Thymus (tissue), 14 donors: ENCODE measurements at places on chromosomes 1 and 21. TPM values are rescaled to one million over a fixed set of nuclear protein-coding genes. Genes with fewer than 3 reads are reported as not detected.

- DNase-seq = no peak
Observed at GRCh38 chr1:226498640-226499008, 49.9 kb upstream of the STUM start.

GRCh38 chr1:15618077-15618654 lies 908 bp downstream of the DDI2 start:
- peak; percentile 20 for DNase-seq

- DNase-seq = no peak
Observed at GRCh38 chr21:37074546-37074945, 1.5 kb downstream of the TTC3 start.

DNA sequence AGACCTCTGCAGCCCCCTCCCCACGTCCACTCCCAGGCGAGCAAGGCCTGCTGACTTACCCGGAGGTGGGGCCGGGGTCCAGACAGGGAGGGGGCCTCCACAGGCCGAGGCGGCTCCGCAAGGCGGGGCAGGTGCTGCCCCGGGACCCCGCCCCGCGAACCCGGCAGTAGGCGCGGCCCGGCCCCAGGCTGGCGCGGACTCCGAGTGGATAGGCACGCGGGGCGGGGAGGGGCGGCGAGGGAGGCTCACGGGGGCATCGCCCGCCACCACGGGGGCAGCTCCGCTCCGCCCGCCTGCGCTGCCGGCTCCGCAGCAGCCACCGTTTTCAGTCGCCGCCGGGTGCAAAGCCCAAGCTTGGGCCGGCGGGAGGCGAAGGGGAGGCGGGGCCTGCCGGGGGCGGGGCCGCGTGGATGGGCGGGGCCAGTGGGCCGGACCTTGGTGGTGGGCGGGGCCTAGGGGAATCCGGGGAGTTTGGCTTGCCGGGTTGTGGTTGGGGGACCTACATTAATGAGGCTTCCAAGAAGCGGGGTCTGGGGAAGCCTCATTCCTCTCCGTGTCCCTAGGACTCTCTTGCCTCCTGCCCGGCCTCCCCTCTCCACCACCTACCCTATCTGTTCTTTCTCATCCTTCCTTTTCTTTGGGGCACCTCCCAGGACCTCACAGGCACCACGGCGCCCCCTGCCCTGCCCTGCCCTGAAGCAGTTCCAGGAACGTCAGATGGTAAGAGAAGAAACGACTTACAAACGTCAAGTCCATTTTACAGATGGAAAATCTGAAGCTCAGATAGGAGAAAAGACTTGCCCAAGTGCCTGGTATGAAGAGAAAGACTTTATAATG lies at the start of gene RIMS3:
Gene RIMS3 (minus strand): TSS at position 348 of the 837 bp plus-strand sequence. CDS start 23,757 bp downstream, outside the sequence.
- peak; percentile 80 for DNase-seq

DNA sequence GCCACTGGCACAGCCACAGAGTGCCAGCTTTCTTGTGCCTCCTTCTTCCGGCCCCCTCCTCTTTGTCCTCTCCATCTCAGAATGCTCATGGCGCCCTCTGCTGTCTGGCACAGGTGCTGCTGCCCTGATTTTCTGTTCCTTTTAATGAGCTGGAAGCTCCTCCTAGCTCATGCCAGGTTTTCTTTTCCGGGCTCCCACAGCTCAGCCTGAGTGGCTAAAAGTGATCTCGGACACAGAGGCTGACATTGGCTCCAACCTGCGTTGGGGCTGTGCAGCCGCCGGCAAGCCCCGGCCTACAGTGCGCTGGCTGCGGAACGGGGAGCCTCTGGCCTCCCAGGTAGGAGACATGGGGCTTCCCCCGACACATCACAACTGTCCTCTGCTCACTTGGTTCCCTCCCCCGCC lies 18.7 kb downstream of the CNTN2 start:
- peak; percentile 72 for DNase-seq

GRCh38 chr21:45333583-45334121 lies 46.0 kb upstream of the POFUT2 start:
- DNase-seq = no peak

DNA sequence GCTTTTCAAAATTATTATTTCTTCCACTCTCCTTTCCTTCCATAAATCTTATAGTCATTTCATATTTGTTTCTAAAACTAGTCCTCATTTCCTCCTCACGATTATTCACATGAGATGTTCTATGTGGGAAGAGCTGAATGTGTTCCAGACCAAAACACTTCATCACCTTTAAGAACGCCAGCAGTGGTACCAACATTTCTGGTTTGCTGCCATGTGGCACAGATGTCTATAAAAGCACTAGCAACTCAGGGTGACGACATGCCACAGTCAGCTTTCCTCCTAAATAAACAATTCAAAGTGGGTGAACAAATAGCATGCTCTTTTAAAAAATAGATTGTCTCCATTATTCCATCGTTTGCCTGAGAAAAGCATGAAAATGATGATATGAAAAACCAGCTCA lies 1217.8 kb upstream of the ADGRL2 start:
- no peak for DNase-seq

DNA sequence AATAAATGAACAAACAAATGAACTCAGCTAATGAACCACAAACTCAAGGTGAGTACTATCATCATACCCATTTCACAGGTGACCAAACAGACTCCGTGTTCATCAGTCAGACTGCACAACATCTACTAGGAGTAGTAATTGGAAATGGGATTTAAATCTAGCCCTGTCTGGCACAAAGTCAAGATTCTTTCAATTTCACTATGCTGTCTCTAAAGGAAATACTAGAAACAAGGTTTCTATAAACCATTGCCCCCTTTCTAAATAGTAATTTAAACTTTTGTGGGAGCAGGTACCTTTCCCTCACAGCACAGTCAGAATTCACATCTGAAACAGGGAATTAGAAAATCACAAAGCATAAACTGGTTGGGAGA lies 160.3 kb downstream of the TGFBR3 start:
- DNase-seq = no peak

DNA sequence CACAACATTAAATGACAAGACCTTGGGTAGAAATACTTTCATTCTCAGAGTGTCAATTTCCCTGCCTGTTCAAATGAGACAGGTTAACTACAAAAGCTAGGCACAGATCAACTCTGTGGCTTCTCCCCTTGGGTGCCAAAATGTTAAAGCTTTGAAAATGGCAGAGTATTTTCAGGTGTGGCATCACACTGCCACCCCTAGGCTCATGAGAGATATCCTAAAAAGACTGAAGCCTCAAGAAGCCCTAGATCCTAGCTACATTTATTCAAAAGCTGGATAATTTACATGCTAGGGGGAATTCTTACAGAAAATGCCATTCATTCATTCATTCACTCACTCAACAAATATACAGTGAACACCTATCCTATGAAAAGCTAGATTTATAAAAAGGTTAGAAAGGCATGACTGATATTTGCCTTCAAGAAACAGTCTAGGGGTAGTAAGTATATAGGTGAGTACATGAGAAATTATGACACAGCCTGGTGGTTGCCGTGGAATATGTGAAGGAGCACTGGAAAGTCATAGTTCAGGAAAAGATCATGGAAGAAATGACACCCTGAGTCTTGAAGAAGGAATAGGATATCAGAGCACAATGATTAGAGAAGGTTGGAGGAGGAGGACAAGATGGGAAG lies 15.9 kb upstream of the RAB4A start:
- peak; percentile 83 for DNase-seq

DNA sequence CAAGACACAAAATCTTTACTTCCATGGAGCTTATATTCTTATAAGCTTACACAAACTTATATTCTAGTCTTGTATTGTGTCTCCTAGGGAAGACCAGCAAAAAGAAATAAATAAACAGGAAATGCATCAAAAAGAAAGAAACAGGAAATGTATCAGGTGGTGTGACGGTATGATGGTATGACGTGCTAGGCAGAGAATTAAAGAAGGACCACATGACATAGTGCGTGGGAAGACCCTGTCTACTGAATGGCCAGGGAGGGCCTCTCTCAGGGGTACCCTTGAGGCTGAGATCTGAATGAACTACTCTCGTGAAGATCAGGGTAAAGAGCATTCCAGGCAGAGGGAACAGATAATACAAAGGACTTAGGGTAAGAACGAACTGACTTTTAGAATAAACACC lies 15.6 kb upstream of the WDR26 start:
- no peak for DNase-seq

GRCh38 chr1:109477821-109478220 lies 5.9 kb upstream of the ATXN7L2 start:
- no peak for DNase-seq

DNA sequence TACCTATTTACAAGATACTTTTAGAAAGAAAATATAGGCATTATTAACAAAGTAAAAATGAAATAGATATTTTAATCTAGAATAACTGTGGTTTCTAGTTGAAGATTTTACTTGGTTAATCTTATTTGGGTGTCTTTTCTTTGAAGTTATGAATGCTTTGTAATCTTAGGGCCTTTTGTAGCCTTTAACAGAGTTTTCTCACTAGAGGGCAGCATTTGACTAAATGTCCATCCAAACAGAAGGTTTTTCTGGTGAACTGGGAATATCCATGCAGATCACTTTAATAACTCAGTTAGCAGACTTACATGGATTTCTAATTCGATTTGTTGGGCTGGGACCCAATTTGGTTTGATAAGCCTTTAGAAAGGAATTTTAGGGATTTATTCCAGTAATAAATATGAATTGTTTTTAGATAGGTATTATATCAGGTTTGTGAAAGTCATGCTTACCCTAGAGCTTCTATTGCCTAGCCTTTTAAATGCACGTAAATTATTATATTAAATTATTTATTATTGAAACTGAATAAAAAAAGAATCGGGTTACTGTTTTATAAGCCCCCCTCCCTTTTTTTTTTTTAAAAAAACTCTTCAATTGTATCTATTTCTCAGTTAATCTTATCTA lies 119.7 kb downstream of the ZNF326 start:
- peak; percentile 15 for DNase-seq

- DNase-seq = no peak
Observed at GRCh38 chr1:61490924-61491323, 234.0 kb downstream of the TM2D1 start.

DNA sequence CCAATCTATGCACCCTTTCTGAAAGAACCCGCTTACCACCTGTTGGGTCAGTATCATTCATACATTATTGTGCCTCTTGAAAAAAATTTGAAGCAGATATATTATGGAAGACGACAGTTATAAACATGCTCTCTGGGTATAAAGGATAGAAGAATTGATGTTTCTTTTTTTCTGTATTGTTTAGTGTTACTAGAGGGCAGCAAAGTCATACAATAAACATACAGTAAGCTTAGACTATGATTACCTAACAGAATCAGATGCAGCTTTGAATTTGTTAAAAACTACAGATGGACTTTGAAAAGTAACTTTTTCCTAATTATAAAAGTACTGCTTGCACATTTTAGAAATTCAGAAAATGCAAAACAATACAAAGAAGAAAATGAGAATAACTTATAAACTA lies 11.1 kb upstream of the PAXBP1 start:
- DNase-seq = no peak

DNA sequence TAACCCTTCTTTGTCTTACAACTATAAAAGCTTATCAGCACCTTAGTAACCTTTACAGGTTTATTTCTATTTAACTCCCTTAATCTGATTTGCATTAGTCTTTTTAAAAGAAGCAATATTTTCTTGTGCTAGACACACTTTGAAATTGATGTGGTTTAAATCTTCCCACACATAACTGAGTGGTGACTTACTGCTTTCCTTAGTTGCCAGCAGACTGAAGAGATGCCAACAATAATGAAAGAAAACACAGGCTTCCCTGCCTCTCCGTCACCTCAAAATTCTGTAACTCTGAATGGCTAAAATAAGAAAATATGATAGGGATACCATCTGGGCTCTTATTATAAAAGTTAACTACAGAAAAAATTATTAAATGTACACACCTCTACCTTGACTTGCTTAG lies 196.8 kb downstream of the PTBP2 start:
- no peak for DNase-seq

DNA sequence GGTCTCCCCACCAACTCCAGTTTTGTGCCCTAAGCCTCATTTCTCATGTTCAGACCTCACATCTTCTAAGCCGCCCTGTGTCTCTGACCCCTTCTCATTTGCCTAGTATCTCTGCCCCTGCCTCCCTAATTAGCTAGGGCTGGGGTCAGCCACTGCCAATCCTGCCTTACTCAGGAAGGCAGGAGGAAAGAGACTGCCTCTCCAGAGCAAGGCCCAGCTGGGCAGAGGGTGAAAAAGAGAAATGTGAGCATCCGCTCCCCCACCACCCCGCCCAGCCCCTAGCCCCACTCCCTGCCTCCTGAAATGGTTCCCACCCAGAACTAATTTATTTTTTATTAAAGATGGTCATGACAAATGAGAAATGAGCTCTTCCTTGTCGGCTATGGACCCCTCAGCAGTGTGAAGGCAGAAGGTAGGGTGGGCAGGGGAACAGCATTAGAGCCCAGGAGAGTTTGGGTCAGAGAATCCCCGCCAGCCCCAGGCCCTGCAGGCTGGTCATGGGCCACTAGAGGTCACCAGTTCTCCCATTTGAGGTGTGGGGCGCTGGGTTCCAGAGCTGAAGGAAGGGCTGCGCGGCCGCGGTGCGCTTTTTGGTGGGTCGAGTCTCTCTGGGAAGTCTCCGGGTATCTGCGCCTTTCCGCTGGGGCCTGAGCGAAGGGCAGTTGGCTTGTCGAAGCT lies 11.5 kb downstream of the ADAMTSL4 start:
- DNase-seq = peak; percentile 89

GRCh38 chr21:34126691-34127090 lies 53.3 kb downstream of the MRPS6 start:
- DNase-seq = no peak

DNA sequence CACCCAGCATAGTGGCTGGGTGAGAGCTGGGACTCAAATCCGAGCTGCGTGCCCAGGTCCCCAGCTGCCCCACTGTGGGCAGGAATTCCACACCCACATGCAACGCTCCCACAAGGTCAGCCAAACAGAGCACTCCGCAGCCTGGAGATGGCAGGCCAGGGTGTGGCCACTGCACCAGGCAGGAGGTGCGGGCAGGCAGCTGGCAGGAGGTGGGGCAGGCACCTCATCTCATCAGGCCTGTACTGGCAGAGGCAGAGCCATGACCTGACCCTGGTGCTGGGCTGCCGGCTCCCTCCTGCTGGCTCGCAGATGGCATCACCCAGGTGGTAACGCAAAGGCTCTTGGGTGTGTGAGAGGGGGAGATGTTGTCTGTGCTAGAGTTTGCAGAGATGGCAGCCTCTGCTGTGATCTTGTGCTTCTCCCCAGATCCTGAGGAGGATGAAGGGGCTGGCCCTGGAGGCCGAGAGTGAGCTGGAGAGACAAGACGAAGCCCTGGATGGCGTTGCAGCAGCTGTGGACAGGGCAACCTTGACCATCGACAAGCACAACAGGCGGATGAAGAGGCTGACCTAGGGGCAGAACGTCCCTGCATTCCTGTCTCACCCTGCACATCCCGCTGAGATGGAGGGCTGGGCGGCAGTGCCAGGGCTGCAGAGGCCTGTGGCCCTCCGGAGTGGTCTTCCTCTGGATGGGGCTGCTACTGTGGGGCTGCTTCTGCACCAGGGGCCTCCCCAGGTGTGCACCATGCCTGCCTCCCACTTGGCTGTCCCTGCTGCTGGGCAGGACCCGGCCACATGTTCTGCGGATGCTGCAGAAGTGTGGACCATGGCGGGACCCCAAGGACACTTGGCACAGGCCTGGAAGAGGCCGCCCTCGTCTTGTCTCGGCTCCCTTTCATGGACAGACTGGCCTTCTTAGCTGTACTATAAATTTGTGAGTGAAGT lies 35.1 kb upstream of the PRSS38 start:
- no peak for DNase-seq

Gene SLC30A2
- 0.41 TPM for polyA plus RNA-seq

Gene CFHR2
- polyA plus RNA-seq = not detected

Gene TRAF3IP3
- 142 TPM for polyA plus RNA-seq

Gene SERINC2
- 15.6 TPM for polyA plus RNA-seq

Gene TMPRSS15
- 0.02 TPM for polyA plus RNA-seq

Gene VAMP3
- 55.6 TPM for polyA plus RNA-seq

Gene OR10Z1
- not detected for polyA plus RNA-seq

Gene DIRAS3
- polyA plus RNA-seq = 7.3 TPM

Gene AZIN2
- polyA plus RNA-seq = 4.2 TPM

Gene PLA2G2C
- polyA plus RNA-seq = 0.02 TPM

Gene TEX38
- polyA plus RNA-seq = 0.14 TPM

Gene GJA5
- 4.0 TPM for polyA plus RNA-seq

Gene ZNF593OS
- 0.87 TPM for polyA plus RNA-seq

Gene LIPI
- 0.02 TPM for polyA plus RNA-seq
